Body of pancreas (tissue), 4 donors: ENCODE measurements at places on chromosomes 16 and 17.

DNA sequence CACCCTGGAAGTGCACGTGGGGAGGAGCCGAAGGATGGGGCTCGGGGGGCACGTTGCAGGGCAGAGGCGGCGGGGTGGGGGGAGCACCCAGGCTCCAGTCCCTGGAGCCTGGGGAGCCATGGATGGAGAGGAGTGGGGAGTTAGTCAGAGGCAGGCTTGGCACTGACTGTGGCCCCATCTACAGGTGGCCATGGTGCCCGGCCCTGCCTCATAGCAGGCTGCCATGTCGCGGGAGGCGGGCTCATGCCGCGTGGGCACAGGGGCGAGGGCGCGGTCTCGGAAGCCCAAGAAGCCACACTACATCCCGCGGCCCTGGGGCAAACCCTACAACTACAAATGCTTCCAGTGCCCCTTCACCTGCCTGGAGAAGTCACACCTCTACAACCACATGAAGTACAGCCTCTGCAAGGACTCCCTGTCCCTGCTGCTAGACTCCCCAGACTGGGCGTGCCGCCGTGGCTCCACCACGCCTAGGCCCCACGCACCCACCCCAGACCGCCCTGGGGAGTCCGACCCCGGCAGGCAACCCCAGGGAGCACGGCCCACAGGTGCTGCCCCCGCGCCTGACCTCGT lies 3.0 kb downstream of the PRR35 start:
- no peak overlapping the region for H3K27ac ChIP-seq
- H3K36me3 ChIP-seq = no peaks in the 10 kb centered on the region
- H3K4me1 ChIP-seq = peaks cover 33% of the 10 kb centered on the region
- H3K4me3 ChIP-seq = no peak overlapping the region
- no peak for DNase-seq

GRCh38 chr16:19853742-19854542 lies 30.7 kb downstream of the GPRC5B start:
- H3K27ac ChIP-seq = no peak overlapping the region
- no peaks in the 10 kb centered on the region for H3K4me1 ChIP-seq
- no peaks in the 10 kb centered on the region for H3K36me3 ChIP-seq
- no peak overlapping the region for H3K4me3 ChIP-seq
- DNase-seq = no peak

DNA sequence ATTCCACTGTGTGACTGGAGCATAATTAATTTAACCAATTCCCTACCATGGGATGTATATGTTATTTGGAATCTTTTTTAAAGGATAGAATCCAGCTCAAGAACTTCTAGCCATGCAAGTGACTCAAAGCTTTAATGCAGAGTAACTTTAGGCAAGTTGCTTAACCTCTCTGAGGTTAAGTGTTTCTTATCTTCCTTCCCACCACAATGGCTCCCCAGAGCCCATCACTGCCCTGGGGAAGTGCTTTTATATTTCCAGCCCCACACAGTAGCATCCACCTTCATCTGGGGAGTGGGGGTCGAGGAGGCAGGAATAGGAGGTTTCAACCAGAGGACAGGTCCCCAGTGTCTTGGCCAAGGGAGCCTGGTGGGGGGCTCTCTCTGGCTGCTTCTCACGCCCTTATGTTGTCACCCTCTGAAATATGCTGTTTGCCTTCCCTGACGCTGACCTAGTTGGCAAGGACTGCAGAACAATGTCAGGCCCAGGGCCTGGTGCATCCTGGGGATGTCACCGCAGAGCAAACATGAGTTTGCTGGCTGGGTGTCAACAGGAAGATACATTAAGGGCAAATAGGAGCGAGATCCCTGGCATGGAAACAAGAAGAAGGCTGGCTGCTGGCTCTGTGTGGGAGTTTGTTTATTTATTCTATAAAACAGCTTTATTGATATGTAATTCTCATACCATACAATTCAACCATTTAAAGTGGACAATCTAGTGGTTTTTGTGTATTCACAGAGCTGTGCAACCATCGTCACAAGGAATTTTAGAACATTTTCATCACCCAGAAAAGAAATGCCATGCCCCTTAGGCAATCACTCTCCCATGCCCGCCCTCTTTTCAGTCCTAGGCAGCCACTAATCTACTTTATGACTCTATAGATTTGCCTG lies 46.6 kb upstream of the WSB1 start:
- DNase-seq = peak; percentile 80
- no peak overlapping the region for H3K4me3 ChIP-seq
- no peaks in the 10 kb centered on the region for H3K36me3 ChIP-seq
- H3K27me3 ChIP-seq = no peaks in the 10 kb centered on the region
- H3K4me1 ChIP-seq = peaks cover 29% of the 10 kb centered on the region
- H3K27ac ChIP-seq = peak overlapping the region; percentile 60

DNA sequence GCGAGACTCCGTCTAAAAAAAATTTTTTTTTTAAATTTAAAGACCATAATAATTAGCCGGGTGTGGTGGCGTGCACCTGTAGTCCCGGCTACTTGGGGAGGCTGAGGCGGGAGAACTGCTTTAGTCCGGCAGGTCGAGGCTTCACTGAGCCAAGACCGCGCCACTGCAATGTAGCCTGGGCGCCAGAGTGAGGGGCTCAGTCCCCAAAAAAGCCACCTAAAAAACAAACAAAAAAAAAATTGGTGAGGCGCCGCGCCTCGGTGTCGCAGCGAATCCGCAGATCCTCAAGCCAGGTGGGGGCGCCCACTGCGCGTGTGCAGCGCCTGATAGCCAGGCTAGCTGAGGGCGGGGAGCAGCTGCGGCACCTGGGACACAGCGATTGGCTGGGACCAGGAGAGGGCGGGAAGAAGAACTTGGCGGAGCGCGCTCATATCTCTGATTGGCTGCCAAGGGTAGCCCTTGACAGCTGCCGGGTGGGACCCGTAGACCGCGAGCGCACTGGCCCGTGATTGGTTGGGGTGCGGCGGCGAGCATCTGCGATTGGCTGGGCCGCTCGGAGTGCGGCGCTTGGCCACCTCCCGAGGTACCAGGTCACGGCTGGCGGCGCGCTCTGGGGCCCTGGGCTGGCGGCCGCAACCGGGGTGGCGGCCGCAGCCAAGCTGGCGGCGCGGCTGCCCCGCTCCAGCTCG lies 9.0 kb upstream of the CLDN9 start:
- H3K4me3 ChIP-seq = no peak overlapping the region
- peak; percentile 99 for DNase-seq
- no peaks in the 10 kb centered on the region for H3K27me3 ChIP-seq
- H3K36me3 ChIP-seq = no peaks in the 10 kb centered on the region

- no peaks in the 10 kb centered on the region for H3K36me3 ChIP-seq
- no peaks in the 10 kb centered on the region for H3K4me1 ChIP-seq
- H3K4me3 ChIP-seq = no peak overlapping the region
- H3K27ac ChIP-seq = no peak overlapping the region
These were observed 7.7 kb upstream of the PIEZO1 start for GRCh38 chr16:88792668-88793250.

- no peaks in the 10 kb centered on the region for H3K4me1 ChIP-seq
- no peak overlapping the region for H3K4me3 ChIP-seq
- no peaks in the 10 kb centered on the region for H3K27me3 ChIP-seq
- DNase-seq = peak; percentile 33
These were observed 67.8 kb downstream of the C16orf78 start for GRCh38 chr16:49441366-49441780.

DNA sequence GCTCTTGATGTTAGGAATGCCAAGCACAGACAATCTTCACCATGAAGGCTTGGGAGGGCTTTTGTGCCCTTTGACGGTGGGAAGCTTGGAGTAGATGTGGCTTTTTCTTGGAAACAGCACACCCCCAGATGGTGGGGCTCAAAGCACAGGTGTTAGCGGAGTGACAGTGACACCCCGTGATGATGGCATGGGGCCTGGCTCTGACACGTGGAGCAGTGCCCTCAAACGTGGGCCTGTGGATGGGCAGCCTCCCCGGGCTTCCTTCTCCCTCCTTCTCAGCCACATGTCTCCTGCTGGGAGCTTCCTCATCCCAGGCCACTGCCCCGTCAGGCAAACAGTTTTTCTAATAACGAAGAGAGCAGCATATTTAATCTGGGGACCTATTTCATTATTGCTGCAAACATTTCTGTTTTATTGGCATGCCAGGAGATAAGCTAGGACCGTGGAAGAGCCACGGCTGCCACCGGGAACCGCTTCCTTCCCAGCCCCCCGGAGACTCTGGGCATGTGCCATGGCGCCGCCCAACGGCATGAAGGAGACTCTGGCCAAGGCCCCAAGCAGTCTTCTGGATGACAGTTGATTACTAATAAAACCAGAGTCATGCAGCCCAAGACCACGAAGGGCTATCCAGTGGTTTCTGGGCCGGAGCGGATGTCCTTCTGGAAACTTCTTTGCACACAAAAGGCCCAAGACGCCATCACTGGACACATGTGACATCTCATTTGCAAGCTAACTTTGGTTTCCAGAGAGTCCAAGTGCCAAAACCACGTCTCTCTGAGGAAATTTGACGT lies 280.3 kb upstream of the FOXF1 start:
- no peaks in the 10 kb centered on the region for H3K36me3 ChIP-seq
- DNase-seq = peak; percentile 2
- H3K27me3 ChIP-seq = no peaks in the 10 kb centered on the region
- no peak overlapping the region for H3K27ac ChIP-seq
- H3K4me1 ChIP-seq = no peaks in the 10 kb centered on the region

DNA sequence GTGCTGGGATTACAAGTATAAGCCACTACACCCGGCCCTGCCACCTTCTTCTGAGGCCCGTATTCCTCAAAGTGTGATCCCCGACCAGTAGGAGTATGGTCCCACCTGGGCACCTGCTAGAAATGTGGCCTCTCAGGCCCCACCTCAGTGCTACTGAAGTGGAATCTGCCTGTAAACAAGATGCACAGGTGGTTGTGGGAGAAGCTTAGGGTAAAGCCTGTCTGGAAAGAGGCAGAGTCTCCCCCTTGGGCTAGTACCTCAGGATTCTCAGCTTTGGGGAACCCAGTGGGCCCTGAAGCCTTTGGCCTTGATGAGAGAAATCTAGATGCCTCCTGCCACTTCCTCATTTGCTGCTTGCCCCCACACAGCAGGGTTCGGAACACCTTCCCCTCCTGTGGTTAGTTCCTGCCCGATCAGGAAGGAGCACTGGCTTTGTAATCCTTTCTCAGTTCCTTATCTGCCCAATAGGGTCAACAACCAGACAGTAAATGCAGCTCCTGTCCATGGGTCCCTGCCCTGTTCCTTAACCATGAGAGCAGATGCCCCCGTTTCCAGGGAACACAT lies 25.2 kb downstream of the TK2 start:
- no peaks in the 10 kb centered on the region for H3K36me3 ChIP-seq
- no peaks in the 10 kb centered on the region for H3K27me3 ChIP-seq
- H3K27ac ChIP-seq = peak overlapping the region; percentile 95
- no peaks in the 10 kb centered on the region for H3K4me1 ChIP-seq

GRCh38 chr16:69013991-69014390 lies 91.5 kb upstream of the HAS3 start:
- H3K27ac ChIP-seq = no peak overlapping the region
- no peak for DNase-seq
- peaks cover 7% of the 10 kb centered on the region for H3K4me1 ChIP-seq
- no peaks in the 10 kb centered on the region for H3K27me3 ChIP-seq

GRCh38 chr17:17663160-17664063 lies 17.8 kb upstream of the RAI1 start:
- no peak for DNase-seq
- H3K4me3 ChIP-seq = no peak overlapping the region
- no peaks in the 10 kb centered on the region for H3K36me3 ChIP-seq
- no peak overlapping the region for H3K27ac ChIP-seq

GRCh38 chr16:86086471-86086870 lies 187.5 kb downstream of the IRF8 start:
- no peaks in the 10 kb centered on the region for H3K36me3 ChIP-seq
- no peak for DNase-seq
- no peaks in the 10 kb centered on the region for H3K27me3 ChIP-seq
- H3K4me3 ChIP-seq = no peak overlapping the region
- no peak overlapping the region for H3K27ac ChIP-seq

DNA sequence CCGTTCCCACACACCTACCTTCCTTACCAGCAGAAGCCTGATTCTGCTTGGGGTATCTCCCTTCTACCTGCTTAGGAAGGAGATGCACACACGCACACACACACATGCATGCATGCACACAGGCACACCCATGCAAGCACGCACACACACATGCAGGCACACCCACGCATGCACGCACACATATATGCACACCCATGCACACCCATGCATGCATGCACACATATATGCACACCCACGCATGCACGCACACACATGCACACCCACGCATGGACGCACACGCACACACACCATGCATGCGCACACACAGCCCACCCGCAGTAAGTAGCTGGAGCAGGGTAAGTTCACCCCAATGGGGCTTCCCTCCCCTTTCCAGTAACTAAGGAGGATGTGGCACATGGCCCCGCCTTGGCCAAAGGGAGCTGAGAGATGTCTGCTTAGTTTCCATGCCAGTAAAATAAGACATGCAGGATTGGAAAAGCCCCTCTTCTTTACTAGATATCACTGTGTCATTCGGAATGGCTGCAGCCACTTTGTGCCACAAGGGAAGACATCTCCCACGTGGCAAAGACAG lies 33.7 kb downstream of the ADCY9 start:
- H3K27ac ChIP-seq = no peak overlapping the region
- H3K27me3 ChIP-seq = no peaks in the 10 kb centered on the region
- H3K4me1 ChIP-seq = no peaks in the 10 kb centered on the region
- no peaks in the 10 kb centered on the region for H3K36me3 ChIP-seq

- H3K4me1 ChIP-seq = no peaks in the 10 kb centered on the region
- no peaks in the 10 kb centered on the region for H3K27me3 ChIP-seq
- no peak for DNase-seq
- no peak overlapping the region for H3K4me3 ChIP-seq
- H3K36me3 ChIP-seq = no peaks in the 10 kb centered on the region
These were observed 43.2 kb downstream of the CLEC16A start for GRCh38 chr16:10987361-10988163.

- H3K27me3 ChIP-seq = no peaks in the 10 kb centered on the region
- H3K27ac ChIP-seq = no peak overlapping the region
- no peaks in the 10 kb centered on the region for H3K4me1 ChIP-seq
- H3K4me3 ChIP-seq = no peak overlapping the region
- no peaks in the 10 kb centered on the region for H3K36me3 ChIP-seq
These were observed 46.2 kb downstream of the MARCHF10 start for GRCh38 chr17:62761884-62762283.

- peaks cover 16% of the 10 kb centered on the region for H3K4me1 ChIP-seq
- no peak overlapping the region for H3K27ac ChIP-seq
- no peaks in the 10 kb centered on the region for H3K27me3 ChIP-seq
- no peak overlapping the region for H3K4me3 ChIP-seq
- no peaks in the 10 kb centered on the region for H3K36me3 ChIP-seq
These were observed 3.3 kb downstream of the CARMIL2 start for GRCh38 chr16:67648088-67648763.

DNA sequence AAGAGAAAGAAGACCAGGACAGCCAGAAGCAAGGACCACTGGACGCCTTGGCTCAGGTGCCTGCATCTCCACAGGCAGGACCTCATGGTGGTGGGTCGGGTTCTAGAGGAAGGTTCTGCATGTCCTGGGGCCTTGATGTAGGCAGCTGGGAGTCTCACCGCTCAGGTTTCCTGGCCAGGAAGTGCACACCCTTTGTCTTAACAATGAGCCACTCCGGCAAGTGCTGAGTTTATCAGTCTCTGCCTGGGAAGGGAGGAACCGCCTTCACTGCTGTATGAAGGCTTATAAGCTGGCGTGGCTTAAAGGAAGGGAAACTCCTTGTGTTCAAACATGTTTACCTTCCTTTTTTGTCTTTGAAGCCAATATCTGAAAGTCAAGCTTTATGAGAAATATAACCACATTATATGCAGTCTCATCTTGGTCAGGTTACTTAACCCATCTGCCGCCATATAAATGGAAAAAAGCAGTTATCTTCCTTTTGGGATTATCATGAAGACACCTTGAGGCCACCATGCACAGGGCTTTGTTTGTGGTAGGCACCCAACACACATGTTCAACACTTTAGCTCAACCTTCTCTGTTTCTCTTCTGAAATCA lies at the start of gene ST6GALNAC1:
Gene ST6GALNAC1, minus strand, starts transcription at position 205 of the 596 bp plus-strand sequence. Its CDS starts 119 bp downstream, at position 86.
- H3K4me3 ChIP-seq = no peak within 1 kb of the TSS
- no peak within 1 kb of the TSS for H3K27ac ChIP-seq
- H3K27me3 ChIP-seq = no peaks in the 10 kb centered on the region
- no peaks in the 10 kb centered on the region for H3K36me3 ChIP-seq
- no peak for DNase-seq
- peaks cover 38% of the 10 kb centered on the region for H3K4me1 ChIP-seq
